SW480 (cell line): ENCODE measurements at places on chromosomes 12 and 14.
A peak's percentile ranks its signal among the peaks of the same experiment; 100 is the strongest.

DNA sequence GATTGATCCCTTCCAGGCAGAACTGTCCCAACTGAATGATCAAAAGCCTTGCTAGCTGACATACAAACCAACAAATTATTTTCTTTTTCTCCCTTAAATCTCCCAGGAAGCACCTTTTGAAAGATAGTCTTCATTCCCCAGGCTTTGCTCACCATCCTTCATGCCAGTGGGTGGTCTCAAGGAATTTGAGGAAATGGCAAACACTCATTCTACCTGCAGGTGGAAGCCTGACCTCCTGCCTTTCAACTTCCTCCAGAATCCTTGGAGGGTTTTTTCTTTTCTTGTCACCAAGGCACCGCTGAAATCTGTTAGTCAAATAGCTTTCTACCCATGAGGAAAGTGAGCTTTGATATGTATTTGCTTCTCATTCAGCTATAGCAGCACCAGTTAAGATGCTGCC, 128.5 kb downstream of the WIF1 start:
- DNase-seq: no peak

DNA sequence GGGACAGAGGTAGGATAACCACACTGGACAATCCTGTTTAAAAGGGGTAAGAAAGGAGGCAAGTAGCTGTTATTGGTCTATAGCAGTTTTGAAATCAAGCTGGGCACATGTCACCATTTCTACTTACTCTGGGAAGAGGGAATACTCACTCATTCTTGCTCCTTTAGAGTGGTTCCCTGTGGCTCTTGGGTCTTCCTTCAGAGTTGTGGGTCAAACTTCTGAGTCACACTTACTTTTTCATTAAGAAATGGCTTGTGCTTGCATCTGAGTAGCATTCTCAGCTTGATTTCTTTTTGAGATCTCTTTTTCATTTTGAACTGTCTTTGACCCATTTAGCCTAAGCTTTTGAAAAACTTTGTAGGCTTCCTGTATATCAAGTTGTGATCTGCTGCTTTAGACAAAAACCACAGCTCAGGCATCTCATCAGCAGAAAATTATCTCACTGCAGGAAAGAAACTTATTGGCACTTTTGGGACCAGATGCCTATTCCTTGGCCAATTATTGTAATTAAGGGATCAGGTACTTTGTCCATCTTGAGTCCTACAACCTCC, 122.2 kb downstream of the AEBP2 start:
- no peak for DNase-seq

DNA sequence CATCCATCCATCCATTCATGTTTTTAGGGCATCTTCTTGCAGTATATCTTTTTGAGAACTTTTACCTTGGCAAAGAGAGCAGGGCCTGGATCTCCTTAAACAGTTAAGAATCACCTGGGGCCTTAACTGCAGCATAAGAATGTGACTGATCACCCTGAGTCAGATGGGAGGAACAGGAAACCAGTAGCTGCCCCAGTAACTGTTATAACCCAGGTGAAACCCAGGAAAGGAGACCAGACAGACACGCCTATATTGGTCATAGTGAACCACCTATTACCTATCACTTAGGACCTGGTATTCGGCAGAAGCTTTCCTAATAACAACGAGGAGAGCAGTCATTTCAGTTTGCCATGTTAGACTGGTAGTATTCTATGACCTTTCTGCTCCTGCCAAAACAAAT, 43.4 kb upstream of the NR2C1 start:
- peak; percentile 75 for DNase-seq

DNA sequence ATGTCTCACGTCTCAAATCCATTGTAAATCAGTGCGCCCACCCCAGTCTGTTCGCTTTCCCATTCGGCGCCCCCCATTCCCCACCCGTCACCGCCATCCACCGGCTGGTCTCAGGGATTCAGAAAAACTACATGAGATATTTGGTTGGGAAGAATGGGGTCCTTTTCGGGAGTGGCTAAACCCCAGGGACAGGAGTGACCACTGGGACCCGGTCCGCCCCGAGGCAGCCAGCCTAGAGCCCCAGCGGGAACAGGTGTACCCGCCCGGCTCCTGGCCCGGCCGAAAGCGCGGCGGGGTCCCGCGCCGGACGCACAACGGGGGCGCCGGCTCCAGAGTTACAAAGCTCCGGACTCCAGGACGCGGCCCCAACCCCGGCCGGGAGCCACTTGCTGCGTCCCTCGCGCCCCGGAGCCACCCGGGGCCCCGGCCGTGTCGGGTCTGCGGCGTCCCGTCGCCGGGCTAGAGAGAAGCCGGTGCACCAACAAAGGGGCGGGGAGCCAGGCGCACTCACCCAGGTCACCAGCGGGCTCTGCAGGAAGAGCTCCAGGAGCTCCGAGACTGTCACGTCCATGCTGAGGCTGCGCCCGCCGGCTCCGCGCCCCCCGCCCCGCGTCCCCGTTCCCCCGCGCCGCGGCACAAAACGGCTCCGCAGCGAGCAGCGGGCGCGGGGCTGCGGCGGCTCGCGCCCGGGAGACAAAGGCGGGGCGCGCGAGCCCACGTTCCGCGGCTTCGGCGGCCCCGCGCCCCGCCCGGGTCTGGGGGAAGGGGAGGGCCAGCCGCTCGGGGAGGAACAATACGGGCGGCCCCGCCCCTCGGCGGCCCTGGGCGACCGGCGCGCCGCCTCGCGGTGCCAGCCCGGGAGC, at the start of gene CCDC88C:
CCDC88C (minus strand) TSS at position 701 of the 863 bp plus-strand sequence; CDS start at position 571, 130 bp downstream.
- peak; percentile 83 for DNase-seq

GRCh38 chr14:44736326-44736725, 225.4 kb downstream of the KLHL28 start:
- DNase-seq: no peak

GRCh38 chr14:102390064-102390855, 27.5 kb downstream of the TECPR2 start:
- DNase-seq: no peak

- no peak for DNase-seq
These were observed 979 bp downstream of the LTBP2 start for GRCh38 chr14:74610866-74611649.

- DNase-seq: no peak
These were observed 130.7 kb downstream of the GPHN start for GRCh38 chr14:66638689-66639088.

DNA sequence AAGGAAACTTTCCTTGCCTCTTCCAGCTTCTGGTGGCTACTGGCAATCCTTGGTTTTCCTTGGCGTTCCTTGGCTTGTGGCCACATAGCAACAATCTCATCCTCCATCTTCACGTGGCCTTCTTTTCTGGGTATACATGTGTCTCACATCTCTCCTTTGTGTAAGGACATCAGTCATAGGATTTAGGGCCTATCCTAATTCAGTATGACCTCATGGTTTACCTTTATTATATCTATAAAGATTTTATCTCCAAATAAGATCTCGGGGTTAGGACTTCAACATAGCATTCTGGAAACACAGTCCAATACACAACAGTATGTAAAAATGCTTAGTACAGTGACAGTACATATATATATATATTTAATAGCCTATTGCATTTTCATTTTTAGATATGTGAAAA, 58.4 kb upstream of the LRIG3 start:
- DNase-seq: no peak

DNA sequence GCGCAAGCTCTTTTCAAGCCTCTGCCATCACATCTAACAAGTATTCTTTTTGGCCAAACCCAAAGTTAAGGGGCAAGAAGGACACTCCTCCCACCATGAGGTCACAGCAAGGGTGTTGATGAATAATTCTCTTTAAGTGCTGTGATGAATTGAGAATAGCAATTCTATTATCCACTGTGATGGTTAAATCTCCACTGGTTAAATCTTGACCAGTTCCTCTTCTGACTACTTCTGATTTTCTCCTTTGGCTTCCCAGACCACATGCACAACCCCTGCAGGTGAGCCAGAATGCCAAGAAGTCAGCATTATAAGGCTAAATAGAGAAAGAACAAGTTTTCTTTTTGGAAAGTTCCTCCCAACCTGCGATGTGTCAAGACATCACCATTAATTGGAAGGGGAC, 90.6 kb upstream of the BCL2L14 start:
- DNase-seq: no peak

DNA sequence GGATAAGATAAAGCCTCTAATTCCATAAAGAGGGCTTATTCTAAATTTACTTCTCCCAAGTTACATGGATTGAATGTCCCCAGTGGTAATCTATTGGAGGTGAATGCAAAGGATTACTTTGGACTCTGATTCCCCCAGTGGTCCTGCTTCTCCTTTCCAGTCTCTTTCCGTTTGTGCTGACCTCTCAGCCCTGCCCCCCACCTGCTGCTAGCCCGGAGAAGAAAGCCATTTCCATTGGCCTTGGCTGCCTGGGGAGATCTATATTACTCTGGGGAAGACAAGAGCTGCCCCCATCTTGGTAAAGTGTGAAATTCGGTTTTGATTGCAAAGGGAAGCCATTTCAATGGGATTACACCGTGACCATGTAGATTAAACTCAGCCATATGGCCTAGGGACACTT, 13.3 kb downstream of the ASCL1 start:
- DNase-seq: no peak

- no peak for DNase-seq
These were observed 11.5 kb upstream of the NUP107 start for GRCh38 chr12:68675101-68675842.
